Eye (tissue), 1 donor: ENCODE measurements at places on chromosomes 5 and 9.

GRCh38 chr9:136100700-136101614, 5.9 kb upstream of the NACC2 start:
- no peak for DNase-seq

GRCh38 chr5:76583163-76584047, 39.8 kb downstream of the F2RL2 start:
- peak; percentile 14 for DNase-seq

GRCh38 chr9:127396253-127396807, 639 bp upstream of the SLC2A8 start:
- DNase-seq: no peak

DNA sequence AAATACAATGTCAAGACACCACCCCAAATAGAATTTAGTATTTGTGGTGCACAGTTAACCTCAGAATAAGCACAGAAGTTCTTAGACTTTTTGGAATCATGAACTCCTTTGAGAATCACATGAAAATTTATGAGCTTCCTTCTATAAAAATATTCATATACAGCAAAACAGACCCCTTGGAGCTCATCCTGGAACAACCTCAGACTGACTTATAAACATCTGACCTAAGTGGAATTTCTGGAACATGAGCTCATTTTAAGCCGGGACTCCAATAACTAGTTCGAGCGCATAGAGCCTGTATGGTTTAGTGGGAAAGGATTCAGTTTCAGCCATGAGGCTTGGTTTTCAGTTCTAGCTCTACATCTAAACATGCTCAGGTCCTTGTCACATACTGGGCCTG, 192.3 kb downstream of the DEPDC1B start:
- no peak for DNase-seq

DNA sequence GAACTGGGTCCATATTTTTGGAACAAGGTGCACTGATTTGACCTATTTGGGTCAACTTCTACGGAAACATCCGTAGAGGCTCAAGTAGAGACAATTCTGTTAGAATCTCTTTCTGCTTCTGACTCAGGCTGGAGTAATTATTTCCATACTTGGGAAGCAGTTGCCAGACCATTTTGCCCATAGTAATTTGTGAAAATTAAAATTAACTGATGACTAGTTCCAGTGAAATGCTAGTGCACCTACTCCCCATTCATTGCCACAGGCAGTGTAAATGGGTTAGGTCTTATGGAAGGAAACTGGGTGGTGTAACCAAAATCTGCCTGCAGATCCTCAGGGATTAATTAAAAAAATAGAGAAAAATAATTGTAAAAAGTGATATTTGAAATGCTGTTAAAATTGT, 201.1 kb downstream of the TENT4A start:
- DNase-seq: no peak

DNA sequence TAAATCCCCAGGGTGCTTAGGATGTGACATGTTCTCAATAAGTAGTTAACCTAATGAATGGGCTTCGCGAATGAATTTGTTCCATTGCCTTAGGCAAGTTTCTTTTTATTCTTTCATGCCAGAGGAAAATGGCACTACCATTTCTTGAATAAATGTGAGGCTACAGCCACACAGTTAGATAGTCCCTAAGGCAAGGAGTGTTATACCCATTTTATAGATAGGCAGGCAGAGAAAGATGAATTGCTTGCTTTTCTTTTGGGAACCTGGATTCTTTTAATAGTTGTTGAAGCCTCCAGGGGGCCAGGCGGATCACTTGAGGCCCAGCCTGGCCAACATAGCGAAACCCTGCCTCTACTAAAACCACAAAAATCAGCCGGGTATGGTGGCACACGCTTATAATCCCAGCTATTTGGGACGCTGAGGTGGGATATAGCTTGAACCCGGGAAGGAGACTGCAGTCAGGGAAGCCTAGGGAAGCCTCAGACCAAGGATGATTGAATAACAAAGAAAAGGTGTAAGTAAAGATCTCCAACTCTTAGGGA, 943 bp downstream of the NOP16 start:
- DNase-seq: no peak

DNA sequence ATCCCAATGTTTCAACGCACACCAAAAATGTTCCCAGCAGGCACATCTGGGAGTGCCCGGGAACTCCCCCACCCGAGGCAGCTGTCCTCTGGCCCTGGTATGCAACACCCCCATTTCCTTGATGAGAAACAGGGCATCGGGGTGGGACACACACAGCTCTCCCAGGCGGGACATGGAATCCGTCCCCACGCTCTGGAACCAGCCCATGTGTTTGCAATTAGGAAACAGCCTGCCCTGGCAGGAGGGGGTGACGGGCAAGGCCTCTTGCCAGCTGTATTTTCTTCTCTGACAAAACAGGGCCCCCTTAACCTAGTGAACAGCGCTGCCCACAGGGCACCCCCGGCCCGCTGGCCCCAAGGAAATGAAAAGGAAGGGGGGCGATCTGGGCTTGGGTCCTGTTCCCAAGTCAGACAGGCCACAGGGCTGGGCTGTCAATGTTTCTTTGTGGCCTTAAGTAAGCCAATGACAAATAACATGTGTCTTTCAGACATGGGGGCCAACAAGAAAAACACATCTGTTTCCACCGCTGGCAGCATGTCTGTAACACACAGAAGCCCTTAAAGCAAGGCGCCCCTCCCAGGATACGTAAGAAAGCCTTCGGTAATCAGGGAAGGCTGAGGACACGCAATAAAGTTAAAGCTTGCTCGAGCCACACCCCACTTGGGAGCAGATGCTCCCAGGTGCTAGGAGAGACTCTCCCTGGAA, 125.3 kb downstream of the ROR2 start:
- DNase-seq: no peak

GRCh38 chr9:131977109-131977838, 102.4 kb downstream of the MED27 start:
- no peak for DNase-seq

DNA sequence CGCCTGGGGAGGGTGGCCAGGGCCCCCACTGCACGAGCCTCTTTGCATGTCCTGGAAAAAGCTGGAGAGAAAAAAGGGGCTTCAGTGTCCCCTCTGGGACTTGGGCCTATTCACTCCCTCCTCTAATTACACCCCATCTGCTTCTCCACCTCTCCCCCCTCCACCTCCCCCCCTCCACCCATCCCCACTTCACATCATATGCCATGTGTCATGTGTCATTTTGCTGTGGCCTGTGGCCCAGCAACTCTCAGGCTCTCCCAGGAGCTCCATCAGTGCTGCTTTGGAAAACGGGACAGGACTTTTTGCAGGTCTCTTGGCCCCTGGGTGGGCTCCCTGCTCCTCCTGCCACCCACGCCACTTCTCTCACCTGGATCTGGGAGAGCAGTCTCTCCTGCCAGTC, 68.7 kb downstream of the NTNG2 start:
- DNase-seq: no peak

GRCh38 chr5:138974227-138975063, 99.3 kb upstream of the LRRTM2 start:
- DNase-seq: peak; percentile 87

- no peak for DNase-seq
These were observed 17.3 kb upstream of the TMOD1 start for GRCh38 chr9:97484134-97484533.

DNA sequence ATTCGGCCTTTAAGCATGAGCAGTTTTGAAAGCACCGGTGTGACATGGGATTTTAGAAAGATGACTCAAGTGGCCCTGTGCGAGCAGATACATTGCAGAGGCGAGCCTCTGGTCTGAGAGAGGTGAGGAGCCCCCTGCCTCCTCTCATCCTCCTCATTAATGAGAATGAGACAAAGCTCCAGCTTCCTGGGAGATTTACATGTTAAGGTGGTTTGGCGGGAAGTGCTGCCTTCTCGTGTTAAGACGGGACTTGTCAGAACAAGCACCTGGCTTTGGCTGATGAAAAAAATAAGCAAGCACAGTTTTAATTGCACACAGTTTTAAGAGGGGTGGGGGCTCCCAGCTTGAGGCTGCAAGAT, 68.1 kb downstream of the ACTL7B start:
- DNase-seq: peak; percentile 47

DNA sequence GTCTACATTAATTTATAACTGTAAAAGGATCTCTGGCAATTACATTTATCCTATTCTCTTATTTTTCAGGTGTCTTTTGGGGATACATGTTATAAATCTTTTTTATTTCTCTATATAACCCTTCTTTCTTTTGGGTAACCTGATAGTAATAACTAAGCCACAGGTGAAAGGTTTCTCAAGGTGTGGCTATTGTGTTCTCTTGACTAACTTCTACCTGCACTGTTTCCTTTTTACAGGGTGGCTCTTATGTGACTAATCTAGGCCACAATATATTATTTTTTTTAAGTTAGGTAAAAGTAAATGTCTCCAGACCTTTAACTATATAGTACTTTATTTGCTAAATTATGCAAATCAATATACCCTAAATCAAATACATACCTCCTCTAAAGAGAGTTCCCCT, 193.2 kb downstream of the EFNA5 start:
- no peak for DNase-seq

GRCh38 chr5:115626445-115626823, 598 bp upstream of the TMED7 start:
- no peak for DNase-seq

DNA sequence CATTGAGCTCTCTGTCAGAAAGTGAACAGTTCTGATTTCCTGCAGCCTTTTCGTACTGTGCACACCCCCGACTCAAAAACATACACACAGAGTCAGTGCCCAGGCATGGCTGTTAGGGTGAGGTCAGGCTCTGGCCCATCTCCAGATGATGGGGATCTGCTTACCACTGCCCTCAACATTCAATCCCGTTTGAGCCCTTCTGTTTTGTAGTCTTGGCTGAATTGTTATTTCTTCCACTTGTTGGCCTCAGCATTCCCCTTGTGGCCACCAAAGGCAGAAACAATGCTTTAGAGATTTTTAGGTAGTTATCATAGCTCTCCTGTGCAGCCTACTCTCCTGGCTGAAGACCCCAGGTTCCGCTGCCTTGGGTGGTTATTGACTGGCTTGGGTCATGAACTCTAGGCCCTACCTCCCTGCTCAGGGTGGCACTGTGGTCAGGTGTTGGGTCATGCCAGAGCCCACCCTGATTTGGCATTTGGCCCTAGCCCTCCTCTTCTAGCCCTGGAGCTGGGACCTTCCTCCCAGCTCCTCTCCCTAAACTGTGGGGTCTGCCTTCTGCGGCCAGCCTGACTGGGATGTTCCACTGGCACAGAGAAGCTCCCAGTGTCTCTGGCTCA, 7.8 kb upstream of the MYOZ3 start:
- DNase-seq: no peak

DNA sequence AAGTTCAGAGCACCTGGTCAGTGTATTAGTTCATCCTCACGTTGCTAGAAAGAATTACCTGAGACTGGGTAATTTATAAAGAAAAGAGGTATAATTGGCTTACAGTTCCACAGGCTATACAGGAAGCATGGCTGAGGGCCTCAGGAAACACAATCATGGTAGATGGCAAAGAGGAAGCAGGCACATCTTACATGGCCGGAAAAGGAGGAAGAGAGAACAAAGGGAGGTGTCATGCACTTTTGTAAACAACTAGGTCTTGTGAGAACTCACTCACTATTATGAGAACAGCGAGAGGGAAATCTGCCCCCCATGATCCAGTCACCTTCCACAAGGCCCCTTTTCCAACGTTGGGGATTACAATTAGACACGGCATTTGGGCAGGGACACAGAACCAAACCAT, 28.8 kb upstream of the CAVIN4 start:
- no peak for DNase-seq

GRCh38 chr5:10863763-10864383, 102.8 kb upstream of the DAP start:
- peak; percentile 63 for DNase-seq

DNA sequence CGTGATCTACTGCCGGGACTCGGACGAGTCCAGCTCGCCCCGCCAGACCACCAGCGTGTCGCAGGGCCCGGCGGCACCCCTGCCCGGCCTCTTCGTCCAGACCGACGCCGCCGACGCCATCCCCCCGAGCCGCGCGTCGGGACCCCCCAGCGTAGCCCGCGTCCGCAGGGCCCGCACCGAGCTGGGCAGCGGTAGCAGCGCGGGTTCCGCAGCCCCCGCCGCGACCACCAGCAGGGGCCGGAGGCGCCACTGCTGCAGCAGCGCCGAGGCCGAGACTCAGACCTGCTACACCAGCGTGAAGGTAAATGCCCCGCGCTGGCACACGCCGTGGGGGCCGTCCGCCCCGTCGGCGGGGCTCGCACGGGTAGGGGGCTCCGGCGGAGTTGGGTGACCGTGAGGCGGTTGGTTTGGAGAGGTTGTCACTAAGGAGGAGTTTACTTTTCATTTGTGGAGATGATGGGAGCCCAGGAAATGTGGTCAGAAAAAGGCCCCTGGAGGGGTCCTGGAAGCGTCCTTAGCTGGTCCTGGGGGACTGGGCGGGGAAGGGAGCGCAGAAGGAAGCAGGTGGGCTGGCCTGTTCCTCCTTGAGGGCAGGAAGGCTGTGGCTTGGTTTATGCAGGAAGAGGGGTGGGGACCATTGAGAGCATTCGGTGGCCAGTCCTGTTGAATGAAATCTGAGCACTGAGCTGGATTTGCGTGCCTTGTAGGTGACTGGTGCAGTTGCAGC, 647 bp downstream of the PDE8B start:
- peak; percentile 57 for DNase-seq
